Kidney epithelial cell (primary cell): ENCODE measurements at places on chromosomes 3 and 15.

GRCh38 chr3:150429767-150430671 lies 21.9 kb downstream of the TSC22D2 start:
- DNase-seq = no peak

DNA sequence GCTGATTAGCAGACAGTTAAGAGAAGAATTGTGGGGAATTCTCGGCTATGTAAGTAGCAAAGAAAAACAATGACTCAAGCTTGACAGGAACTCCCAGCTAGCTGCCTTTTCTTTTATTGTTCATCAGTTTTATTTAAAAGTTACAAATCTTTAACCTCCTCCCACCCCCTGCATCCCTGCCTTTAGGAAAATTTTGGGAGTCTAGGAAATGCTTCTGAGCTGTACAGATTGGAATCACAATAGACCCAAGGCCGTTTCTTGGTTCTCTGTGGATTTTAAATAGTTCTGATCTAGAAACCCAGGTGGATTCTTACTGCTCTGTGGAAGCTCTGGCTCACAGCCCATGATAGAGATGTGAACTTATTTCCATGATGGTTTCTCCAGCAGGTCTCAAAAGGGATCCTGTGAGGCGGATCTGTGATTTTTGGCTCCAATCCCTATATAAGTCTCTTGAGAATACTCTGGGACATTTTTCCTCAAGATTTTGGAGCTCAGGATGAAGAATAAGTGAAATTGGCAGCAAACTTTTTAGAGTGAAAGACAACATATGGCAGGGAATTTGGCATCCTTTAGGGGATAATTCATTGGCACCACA lies 312.3 kb downstream of the EPHA3 start:
- DNase-seq = peak; percentile 4

DNA sequence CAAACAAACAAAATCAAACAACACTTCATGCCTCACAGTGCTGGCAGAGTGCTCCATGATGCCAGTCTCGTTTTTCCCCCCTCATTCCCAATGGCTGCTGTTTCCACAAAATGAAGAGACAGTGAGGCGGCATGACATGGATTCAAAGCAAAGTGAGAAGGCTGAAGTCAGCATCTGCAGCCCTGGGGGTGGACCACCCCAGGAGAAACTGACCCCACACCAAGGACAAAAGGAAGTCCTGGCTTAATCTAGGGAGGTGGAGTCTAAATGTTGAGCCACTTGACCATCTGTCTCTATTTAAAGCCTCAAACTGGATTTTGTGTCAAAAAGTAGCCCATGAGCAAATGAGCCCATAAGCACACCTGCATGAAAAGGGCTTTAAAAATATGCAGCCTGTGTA lies 151.2 kb upstream of the RORA start:
- no peak for DNase-seq

GRCh38 chr3:144178607-144179006 lies 207.0 kb downstream of the DIPK2A start:
- no peak for DNase-seq

- DNase-seq = no peak
Observed at GRCh38 chr3:39250116-39250747, 29.6 kb downstream of the CX3CR1 start.

- no peak for DNase-seq
Observed at GRCh38 chr3:141249041-141249440, 17.4 kb downstream of the PXYLP1 start.

- no peak for DNase-seq
Observed at GRCh38 chr3:196232154-196232881, 16.0 kb downstream of the SLC51A start.

DNA sequence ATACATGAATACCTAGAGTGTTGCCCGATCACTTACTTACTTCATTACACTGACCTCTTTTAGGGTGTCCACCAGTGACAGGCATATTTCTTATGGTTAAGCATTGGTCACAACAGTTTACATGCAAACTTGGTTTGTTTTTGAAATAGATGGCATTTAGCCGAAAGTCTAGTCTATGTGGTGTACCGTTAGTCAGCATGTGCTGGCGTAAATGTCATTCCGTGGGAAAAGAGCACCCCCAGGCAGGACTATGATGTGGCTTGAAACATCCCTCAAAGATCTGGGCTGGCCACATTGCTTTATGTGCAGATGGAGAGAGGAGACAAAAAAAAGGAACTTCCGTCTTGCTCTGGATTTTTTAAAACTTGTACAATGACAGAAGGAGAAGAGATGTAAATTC lies 357.0 kb upstream of the ICE2 start:
- no peak for DNase-seq

- peak; percentile 14 for DNase-seq
Observed at GRCh38 chr3:153289334-153289808, 127.3 kb downstream of the RAP2B start.

DNA sequence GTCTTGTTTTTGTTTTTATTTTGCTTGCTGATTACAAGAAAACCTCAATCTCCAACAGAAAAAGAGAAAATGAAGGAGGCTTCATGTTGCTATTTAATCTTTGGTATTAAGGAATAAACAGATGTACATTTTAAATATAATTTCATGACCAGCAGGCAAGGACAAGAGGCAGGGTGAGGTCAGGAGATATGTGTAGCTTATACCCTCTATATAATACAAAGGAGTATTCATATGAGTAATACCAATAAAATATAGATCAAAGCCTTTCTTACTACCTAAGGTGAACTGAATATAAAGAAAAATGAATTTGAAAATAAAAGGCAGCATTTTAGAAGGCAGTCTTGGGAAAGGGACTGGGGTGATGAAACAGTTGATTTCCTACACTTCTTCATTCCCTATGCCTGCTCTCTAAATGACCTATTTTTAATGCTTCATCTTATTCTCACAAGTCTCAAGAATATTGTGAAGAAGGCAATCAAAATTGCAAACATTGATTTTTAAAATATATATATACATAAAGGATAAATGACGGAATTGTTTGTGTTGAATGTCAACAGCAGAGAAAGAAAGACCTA lies 8.6 kb upstream of the CBLB start:
- no peak for DNase-seq

GRCh38 chr3:129461022-129461421 lies 21.0 kb downstream of the IFT122 start:
- no peak for DNase-seq

DNA sequence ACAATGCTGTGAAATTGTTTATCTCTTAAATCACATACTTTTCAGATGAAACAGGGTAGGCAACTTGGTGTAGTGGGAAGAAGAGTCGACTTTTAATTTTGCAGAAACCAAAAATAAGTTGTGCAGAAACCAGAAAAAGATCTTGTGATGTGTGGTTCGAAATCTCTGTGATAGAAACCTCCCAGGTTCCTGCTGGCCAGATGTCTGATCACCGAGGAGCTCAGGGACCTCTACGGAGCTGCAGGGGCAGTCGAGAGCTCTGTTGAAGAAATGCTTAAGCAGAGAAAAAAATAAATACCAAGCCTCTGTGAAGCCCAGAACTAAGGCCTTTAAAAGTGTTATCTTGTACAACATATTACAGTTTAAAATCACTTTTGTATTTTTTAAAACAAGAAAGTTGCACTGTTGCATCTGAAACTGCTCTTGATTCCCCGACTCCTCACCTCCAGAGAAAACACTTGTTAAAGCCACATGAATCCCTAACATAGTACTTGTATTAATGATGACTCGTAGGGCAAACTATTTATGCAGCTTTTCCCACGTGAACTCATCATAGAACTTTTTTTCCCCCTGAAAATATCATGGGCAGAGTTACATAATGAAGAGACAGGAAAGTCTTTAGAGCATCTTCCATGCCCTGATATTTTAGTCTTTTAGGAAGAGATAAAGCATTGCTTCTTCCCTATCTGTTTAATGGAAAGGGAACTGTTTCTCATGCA lies 51.3 kb downstream of the CCK start:
- DNase-seq = no peak

GRCh38 chr3:174441588-174442301 lies 417.4 kb upstream of the NAALADL2 start:
- DNase-seq = peak; percentile 18

- DNase-seq = no peak
Observed at GRCh38 chr3:43291546-43291945, 5.2 kb downstream of the SNRK start.

DNA sequence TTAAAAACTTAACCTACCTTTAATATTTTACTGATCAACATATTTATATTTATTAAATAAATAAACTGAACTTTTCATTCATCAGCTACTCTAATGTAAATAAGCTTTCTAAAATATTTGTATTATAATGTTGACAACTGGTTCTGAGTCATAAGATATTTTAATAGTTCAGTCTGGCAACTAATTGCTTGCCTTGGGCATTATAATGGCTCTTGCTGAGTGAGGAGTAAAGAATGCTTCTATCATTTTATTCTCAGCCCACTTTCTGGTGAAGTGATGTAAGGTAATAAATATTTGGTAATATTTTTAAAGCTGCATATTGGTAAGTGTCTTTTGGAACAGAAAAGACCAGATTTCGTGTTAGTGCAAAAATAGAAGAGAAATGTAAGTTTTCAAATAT lies 81.5 kb downstream of the DIPK2A start:
- no peak for DNase-seq

DNA sequence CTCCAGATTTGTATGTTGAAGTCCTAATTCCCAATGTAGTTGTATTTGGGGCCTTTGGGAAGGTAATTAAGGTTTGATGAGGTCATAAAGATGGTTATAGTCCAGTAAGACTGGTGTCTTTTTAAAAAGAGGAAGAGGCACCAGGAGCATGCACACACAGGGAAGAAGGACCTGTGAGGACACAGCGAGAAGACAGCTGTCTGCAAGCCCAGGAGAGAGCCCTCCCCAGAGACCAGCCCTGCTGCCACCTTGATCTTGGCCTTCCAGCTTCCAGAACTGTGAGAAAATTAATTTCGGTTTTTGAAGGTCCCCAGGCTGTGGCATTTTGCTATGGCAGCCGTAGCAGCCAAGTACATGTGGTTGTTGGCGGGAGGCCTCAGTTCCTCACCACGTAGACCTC lies 32.8 kb upstream of the TSEN2 start:
- no peak for DNase-seq

GRCh38 chr3:30691944-30692343 lies 85.5 kb downstream of the TGFBR2 start:
- no peak for DNase-seq

DNA sequence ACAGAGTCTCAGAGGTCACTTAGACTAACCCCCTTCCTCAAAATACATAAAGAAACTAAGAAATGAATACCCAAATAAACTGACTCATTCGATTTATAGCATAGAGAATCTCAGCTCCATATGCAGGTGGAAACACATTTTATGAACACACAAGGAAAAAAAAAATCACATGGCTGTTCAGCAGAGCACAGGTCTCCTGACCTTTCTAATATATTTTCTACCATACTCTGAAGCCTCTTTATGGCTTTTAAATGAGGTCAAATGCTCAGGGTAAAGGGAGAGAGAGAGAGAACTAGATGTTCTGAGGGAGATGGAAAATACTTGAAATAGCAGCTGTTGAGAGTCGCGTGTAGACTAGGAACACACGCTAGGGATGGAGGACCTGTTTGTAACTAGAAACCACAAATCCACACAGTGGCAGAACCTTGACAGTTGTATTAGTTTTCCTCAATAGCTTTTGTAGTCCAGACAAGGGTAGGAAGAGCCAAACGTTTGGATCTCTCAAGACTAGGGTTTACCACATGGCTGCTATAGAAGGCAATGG lies 165.3 kb downstream of the FMN1 start:
- DNase-seq = no peak

- DNase-seq = no peak
Observed at GRCh38 chr3:139729300-139729699, 51.5 kb upstream of the NMNAT3 start.
